ENCODE measurements at places on chromosomes 1 and 21.

GRCh38 chr1:203495845-203496244, 1.9 kb downstream of the OPTC start:
- DNase-seq = no peak

- no peak for DNase-seq
Measured at GRCh38 chr1:30900486-30900885, 8.1 kb downstream of the SDC3 start.

- DNase-seq = no peak
Measured at GRCh38 chr1:183203094-183203493, 17.0 kb downstream of the LAMC2 start.

DNA sequence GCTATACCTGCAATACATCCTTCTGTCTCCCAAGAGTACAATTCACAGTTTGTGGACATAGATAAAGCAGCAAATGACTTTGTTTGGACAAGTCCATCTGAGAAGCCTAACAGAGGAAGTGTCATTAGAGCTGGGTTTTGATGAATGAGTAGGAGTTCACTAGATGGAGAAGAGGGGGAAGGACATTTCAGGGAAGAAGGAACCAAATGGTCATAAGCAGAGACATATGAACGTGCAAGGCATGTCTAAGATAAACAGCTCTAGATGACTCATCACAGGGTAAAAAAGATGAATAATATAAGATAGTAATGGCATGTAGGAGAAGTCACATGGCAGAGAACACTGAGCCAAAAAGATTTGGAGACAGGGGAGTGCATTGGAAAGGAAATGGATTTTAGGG, 54.5 kb downstream of the HMGB4 start:
- peak; percentile 69 for DNase-seq

DNA sequence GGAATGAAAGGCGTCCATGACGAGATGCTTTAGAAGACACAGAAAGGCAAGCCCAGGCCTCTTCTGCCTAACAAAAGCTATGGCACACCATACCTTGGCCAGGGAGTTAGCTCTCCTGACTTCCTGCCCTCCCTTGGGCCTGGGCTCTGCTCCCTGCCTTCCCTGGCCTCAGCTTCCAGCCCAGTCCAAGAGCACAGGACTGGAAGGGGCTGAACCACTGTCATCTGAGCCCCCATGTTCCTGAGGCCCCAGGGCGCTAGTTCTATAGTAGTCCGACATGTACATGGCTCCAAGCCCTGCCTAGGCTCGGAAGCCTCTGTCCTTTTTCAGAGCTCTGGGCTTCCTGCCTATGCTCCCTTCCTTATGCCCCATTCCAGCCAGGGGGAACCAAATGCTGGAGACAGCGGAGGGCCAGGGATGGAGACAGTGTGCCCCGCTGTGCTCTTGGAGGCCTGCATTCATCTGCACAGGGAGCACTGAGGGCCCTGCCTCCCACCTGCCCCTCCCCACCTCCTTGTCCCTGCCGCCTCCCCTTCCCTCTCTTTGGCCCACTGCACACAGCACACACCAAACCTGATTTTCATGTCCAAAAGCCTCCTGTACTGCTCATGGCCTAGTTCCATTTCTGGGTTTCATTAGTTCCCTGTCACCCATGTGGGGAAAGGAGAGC, 240.1 kb downstream of the RHOU start:
- DNase-seq = no peak

GRCh38 chr1:55813618-55814017, 598.5 kb upstream of the USP24 start:
- DNase-seq = peak; percentile 11

Data from HT1080 (cell line).